Stimulated activated naive CD8-positive, alpha-beta T cell treated with anti-CD3 and anti-CD28 coated beads, Interleukin-15, amount 100 ng/mL, for 72 hours (primary cell): ENCODE measurements at places on chromosomes 4 and X.

- no peak for DNase-seq
These were observed 90.9 kb downstream of the SH3RF1 start for GRCh38 chr4:169179609-169180521.

DNA sequence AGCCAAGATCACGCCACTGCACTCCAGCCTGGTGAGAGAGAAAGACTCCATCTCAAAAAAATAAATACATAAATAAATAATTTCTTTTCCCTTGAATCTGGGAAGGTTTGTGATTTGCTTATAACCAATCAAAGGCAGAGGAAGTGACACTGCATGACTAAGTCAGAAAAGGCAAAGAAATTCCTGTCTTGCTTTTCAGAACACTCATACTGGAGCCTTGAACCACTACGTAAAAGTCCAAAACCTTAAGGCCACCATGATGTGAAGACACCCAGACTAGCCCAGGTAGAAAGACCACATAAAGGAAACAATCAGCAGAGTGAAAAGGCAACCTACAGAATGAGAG is 36.6 kb downstream of the TMEM156 start:
- DNase-seq = no peak

DNA sequence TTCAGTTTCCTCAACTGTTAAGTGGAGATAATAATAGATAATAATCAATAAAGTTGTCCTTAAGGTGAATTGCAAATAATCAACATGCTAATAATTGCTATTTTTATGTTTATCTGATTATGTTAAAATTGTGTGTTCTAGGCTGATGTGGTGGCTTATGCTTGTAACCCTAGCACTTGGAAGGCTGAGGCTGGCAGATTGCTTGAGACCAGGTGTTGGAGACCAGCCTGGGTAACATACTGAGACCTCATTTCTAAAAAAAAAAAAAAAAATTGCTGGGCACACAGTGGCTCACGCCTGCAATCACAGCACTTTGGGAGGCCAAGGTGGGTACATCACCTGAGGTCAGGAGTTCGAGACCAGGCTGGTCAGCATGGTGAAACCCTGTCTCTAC is 175.2 kb downstream of the GC start:
- no peak for DNase-seq

DNA sequence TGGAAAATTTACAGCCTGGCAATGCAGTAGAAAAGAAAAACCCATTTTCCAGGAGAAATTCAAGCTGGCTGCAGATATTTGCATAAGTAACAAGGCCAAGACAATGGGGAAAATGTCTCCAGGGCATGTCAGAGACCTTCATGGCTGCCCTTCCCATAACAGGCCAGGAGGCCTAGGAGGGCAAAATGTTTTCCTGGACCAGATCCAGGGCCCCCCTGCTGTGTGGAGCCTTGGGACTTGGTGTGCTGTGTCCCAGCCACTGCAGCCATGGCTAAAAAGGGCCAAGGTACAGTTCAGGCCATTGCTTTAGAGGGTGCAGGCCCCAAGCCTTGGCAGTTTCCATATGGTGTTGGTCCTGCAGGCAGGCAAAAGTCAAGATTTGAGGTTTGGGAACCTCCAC is 29.8 kb downstream of the SOX3 start:
- no peak for DNase-seq

- no peak for DNase-seq
These were observed 1.4 kb upstream of the MSL3 start for GRCh38 chrX:11756354-11757318.
